ENCODE measurements at places on chromosomes 2 and 18.

GRCh38 chr2:180618570-180618969 is 361.8 kb upstream of the UBE2E3 start:
- DNase-seq: no peak

GRCh38 chr18:42578792-42579191 is 536.7 kb downstream of the RIT2 start:
- DNase-seq: no peak

- no peak for DNase-seq
These were observed 17.5 kb downstream of the MGAT4A start for GRCh38 chr2:98713332-98714015.

GRCh38 chr2:196096982-196097745 is 28.5 kb upstream of the DNAH7 start:
- DNase-seq: no peak

GRCh38 chr2:225103737-225104141 is 61.5 kb upstream of the DOCK10 start:
- DNase-seq: no peak

GRCh38 chr2:134692499-134692898 is 26.3 kb downstream of the TMEM163 start:
- no peak for DNase-seq

DNA sequence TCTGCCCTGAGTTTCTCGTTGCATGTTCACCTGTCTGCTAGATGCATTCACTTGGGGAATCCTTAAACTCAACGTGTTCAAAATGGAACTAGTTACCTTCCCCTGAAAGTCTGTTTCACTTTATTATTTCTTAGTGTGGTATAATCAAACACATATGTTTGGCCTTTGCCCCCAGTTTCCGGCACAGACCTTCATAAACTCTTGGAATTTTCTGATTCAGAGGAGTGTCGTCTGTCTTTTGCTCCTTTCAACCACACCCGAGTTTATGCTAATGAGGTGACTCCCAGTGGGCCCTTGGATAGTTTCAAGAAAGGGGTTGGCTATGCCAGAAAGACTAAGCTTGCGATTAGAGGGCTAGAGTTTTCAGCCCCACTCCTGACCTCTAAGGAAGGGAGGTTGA is 198.9 kb downstream of the CDCA7 start:
- DNase-seq: no peak

DNA sequence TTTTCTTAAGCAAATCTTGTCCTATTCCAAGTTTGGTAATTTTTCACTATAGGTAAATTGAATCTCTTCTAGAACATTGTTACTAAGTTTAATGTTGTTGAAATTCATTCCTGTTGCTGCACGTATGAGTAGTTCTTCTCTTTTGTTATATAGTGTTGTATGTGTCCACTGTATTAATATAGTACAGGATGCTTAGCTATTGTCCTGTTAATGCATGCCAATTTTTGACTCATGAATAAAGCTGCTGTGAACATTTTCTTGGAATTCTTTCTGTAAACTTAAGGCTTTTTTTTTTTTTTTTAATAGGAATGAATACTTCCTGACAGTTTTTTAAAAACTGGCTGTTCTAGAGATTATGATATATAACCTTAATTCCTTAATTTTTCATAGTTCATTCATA is 326.9 kb downstream of the SLC4A3 start:
- no peak for DNase-seq

DNA sequence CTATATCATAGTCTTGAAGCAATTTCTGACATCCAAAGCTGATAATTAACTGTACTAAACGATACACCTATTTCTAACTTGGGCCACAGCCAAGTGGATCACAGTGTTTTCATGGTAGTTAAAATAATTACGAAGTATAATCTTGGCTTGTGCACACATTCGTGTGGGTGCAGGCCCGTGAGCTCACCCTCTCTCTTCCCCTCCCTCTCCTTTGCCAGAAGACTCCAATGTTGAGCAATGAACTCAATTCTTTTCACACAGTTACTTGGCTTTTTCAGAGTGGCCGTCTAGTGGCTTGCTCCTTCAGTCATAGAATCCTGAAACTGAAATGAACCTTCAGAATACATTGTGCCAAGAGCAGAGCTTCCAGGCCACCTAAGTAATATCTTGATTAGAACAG is 178.7 kb downstream of the NCKAP5 start:
- no peak for DNase-seq

GRCh38 chr2:172345956-172346555 is 81.3 kb upstream of the ITGA6 start:
- DNase-seq: no peak

DNA sequence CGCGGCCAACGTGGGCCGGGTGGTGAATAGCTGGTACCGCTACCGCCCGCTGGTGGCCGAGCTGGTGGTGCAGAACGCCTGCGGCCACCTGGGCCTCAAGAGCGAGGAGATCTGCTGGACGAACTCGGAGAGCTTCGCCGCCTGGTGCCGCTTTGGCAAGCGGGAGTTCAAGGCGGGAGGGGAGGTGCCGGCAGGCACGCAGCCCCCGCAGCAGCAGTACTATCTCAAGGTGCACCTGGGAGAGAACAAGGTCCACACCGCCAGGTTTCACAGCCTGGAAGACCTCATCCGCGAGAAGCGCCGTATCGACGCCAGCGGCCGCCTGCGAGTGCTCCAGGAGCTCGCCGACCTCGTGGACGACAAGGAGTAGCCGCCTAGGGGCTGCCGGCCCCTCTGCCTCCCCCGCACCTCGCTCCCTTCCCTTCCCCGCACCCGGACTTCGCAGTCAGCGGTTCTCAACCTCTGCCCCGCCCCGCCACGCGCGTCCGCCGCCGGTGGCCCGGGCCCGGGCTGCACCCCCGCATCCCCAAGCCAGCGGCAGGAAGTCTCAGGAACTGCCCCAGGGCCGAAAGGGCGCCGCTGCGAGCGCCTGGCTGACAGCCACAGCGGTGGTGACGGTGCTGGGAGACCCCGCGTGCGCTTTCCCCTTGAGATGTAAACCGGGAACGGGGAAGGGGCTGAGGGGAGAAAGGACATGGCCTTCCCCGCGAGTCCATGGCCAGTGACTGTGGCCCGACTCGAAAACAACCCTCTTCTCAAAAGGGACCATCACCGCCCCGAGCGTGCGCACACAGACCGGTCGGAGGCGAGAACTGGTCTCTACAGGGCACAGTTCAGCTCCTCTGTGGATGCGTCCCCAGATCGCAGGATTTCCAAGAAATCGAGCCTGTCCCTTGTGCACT is 2.2 kb downstream of the LRATD1 start:
- DNase-seq: no peak

DNA sequence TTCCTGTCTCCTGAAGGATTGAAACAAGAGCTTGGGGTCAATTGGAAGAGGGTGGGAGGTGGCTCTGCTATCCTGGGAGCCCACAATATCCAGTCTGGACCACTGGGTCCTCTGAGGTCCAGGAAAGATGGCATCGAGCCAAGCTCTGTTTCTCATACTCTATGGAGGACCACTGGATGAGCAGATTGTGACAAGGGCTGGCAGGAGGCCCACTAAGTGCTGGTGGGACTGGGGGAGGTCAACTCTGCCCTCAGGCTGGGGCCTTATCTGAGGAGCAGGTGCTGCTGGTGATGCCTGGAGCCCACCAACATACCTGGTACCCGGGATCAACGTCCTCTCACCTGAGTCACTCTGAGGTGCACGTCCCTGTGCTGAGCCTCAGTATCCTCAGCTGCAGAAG is 142.4 kb downstream of the NDUFA10 start:
- DNase-seq: no peak

DNA sequence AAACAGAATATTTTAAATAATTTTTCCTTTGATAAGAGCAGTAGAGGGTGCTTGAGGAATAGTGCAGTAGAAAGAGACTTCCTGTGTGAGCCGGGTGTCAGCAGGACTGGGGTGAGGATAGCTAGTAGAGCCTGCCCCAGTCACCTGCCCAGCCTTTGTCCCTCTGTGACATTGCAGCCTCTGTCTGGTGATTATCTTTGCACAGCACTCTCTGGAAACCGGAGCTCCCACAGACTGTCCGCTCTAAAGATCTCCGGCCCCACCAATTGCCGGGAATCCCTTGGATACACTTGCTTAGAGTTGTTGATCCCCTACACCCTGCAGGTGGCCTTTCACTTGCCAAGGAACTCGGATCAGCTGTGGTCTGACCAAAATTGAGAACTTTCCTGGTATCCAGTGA is 1081.3 kb upstream of the TMEFF2 start:
- DNase-seq: no peak
